ENCODE measurements at places on chromosomes 11 and 22.

- DNase-seq: no peak
These were observed 959 bp downstream of the JOSD1 start for GRCh38 chr22:38699784-38700183.

GRCh38 chr11:44256673-44257291 is 53.2 kb downstream of the ALX4 start:
- DNase-seq: no peak

DNA sequence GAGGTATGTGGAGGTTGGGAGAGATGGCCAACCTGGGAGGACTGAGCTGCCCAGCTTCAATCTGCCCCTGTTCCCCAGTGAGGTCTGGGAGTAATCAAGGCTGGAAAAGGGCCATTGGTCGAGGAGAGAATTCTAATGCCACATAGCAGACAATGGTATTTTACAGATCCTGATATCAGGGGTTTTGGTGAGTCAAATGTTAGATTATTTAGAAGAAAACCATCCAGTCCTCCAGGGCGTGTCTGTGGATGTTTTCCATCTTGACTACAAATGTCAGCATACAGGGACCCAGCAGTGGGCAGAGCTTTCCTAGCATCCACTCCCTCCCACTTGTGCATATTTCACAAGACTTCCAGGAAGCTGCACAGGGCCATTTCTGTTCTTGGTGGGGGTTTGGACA is 107.9 kb downstream of the SCN3B start:
- no peak for DNase-seq

DNA sequence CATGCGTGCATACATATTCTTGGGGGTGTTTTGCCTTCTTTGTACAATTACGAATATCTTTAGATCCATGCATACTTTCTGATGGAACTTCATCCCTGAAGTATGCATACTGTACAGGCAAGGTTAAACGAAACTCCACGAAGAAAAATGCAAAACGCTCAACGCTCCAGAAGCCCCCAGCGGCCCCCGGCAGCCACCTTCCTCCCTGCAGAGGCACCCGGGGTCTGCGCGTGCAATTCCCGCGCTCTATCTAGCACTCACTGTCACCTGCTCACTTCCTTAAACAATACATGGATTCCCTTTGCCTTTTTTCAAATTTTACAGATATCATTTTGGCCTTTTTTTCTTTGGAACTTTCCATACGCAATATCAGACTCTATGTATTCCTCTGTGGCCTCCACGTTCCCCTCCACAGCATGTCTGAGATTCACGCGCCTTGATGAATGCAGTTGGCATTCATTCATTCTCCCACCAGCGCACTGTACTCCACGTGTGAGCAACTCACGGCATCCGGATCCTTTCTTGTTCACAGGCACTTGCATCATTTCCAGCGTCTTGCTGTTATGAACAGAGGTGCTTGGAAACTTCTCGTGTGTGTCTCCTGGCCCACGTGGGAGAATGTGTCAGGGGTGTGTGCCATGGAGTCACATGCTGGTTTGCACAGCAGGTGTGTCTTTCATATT is 214.3 kb downstream of the CTTN start:
- DNase-seq: no peak

DNA sequence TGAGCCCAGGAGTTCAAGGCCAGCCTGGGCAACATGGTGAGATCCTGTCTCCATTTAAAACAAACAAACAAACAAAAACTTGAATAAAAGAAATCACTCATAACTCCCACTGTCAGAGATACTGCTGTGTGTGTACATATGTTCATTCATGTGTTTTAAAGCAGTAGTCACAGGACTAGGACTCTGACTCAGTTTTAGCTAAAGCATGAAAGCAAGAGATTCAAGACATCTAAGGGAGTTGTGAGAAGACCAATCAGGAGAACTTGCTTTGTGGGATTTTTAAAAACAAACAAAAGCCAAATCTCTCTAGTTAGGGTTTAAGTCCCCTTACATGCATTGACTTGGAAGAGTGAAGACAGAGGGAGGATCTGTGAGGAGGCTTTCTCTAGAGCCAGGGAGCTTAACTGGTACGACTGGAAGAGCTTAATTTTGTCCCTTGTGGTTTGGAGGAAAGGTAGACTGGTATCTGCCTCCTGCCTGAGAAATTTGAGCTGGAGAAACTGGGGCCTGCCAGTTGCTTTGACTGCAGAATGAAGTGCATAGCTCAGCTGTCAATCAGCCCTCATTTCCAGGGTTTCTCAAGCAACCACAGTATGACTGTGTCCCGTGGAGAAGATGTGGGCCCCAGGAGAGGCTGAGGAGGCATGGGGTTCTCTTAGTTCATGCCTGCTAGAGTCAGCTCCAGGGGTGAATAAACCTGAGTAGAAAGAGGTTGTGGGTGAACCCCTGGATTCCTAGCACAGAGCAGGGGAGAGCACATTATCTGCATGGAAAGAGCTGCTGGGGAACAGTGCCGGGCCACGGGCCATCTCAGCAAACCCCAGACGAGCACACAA is 30.6 kb downstream of the EXPH5 start:
- DNase-seq: no peak

All from NCI-H524 (cell line).